AML-193 (cell line): ENCODE measurements at places on chromosomes 12 and 14.

DNA sequence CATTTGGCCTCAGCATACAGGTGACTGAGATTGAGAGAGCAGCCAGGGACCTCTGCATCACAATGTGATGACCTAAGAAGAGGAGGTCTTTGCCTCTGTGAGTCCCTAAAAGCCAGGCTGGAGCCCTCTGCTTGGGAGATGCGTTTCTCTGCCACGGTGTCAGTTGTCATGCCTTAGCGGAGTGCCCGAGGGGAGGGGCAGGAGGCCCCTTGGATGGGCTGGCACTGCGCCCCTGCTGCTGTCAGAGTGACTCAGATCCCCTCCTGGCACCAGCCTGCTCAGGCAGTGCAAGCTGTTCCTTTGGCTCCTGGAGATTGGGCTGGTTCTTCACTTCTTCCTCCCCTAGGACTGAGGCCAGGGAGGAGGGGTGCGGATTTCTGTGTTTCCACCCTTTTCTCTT is 64.9 kb upstream of the KCNA5 start:
- no peak for DNase-seq

DNA sequence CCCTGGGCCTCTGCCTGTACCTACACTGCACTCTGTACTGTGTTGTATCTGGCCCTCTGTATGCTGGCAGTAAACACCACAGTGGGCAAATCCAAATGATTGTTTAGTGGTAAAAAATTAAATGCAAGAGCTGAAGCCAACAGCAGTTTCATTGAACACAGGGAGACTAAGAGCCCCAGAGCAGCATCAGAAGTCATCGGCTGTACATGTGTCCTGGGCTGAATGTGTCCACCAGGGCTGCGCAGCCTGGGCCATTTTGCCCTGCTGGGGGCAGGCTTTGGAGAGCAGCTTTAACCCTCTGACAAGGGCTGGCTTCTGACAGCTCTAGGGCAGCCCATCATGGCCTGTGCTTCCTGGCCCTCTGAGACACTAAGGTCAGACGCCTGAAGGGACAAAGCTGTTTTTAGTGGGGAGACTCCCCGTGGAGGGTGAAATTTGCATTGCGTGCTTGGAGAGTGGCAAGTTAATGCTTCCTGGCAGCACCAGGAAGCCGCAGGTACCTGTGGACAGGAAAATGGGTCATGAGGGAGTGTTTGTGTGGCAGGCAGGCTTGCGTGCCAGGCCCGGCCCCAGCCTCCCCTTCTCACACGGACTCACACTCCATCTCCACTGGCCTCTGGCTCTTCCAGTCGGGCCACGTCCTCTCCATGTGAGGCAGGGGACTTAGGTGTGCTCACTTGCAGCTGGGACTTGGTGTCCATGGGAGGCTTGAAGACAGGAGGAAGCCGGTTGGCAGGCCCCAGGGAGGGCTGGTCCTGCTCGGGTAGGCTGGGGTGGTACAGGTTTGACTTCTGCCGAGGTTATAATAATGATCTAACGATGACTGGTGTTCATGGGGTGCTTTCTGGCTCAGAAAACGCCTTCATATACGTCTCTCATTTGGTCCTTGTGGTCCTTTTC is 150.1 kb downstream of the TSPAN9 start:
- no peak for DNase-seq

DNA sequence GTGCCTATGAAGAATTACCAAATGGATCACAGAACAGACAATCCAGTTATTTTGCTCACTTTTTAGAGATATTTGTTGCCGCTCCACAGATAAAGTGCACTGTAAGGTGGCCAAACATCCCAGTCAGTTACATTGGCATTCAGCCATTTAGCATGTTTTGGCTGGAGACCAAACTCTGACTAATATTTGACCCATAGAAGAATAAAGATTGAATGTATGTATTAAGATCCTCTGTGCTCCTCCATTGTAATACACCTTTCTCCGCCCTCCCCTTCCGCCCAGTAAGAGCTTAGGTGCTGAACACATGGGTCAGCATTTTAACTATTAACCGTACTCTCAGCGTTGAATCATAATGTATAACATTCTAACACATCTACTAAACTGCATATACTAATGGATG is 163.4 kb downstream of the ANO6 start:
- no peak for DNase-seq

- DNase-seq = no peak
Observed at GRCh38 chr12:32727237-32727636, 28.5 kb downstream of the YARS2 start.

GRCh38 chr12:107094183-107094448 is 767 bp upstream of the CRY1 start:
- no peak for DNase-seq

DNA sequence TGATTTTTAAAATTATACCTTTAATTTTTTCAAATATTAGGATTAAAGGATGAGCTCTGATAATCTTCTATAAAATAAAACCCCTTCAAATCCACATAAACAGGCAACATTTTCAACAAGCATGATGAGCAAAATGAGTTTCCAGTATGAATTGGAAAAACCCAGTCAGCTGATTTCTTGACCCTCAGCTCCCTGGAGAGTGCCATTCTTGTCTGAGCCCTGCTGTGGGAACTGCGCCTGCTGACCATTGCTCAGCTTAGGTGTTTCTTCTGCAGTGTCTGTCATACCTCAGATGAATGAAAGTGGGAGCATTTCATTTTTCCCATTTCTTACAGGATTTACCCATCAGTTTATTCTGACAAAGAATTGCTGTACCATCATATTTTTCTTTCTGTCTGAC is 27.6 kb downstream of the MAPKAPK5 start:
- DNase-seq = no peak
